ENCODE measurements at places on chromosomes 5 and 9. TPM values are rescaled to one million over a fixed set of nuclear protein-coding genes. Genes with fewer than 3 reads are reported as not detected.

Gene HACD4
- total RNA-seq = 4.4 TPM

GRCh38 chr5:89377767-89378455, 494.9 kb upstream of the MEF2C start:
- H3K27ac ChIP-seq = no peak overlapping the region
- no peak overlapping the region for H3K4me3 ChIP-seq
- no peaks in the 10 kb centered on the region for H3K27me3 ChIP-seq
- DNase-seq = no peak
- H3K36me3 ChIP-seq = no peaks in the 10 kb centered on the region

- no peak overlapping the region for H3K4me3 ChIP-seq
- H3K4me1 ChIP-seq = no peaks in the 10 kb centered on the region
- no peak for DNase-seq
- H3K36me3 ChIP-seq = peaks cover 39% of the 10 kb centered on the region
- H3K27ac ChIP-seq = no peak overlapping the region
These were observed 41.6 kb downstream of the CEMIP2 start for GRCh38 chr9:71726723-71727122.

Gene CCNO
- total RNA-seq = 0.20 TPM

DNA sequence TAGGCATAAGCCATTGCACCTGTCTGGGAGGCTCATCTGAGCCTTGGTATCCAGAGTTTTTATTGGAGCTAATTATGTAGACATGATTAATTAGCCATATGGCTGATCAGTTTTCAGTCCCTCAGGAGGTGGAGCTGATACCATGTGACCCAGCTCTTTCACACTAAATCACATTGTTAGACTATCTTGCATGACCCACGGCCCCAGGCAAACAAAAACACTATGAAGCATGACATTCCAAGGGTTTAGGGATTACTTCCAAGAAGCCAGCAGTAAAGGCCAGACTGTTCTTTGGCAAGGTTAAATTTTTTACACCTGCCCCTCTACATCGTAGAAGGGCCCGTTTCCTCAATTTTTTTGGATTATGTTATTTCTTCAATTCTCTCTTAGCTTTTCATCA, 5.0 kb upstream of the C5orf24 start:
- no peak overlapping the region for H3K4me3 ChIP-seq
- H3K27me3 ChIP-seq = no peaks in the 10 kb centered on the region
- H3K27ac ChIP-seq = no peak overlapping the region
- peaks cover 8% of the 10 kb centered on the region for H3K4me1 ChIP-seq

GRCh38 chr9:98598861-98599260, 109.9 kb downstream of the GABBR2 start:
- no peaks in the 10 kb centered on the region for H3K36me3 ChIP-seq
- H3K27me3 ChIP-seq = no peaks in the 10 kb centered on the region
- H3K27ac ChIP-seq = no peak overlapping the region
- H3K4me3 ChIP-seq = no peak overlapping the region

DNA sequence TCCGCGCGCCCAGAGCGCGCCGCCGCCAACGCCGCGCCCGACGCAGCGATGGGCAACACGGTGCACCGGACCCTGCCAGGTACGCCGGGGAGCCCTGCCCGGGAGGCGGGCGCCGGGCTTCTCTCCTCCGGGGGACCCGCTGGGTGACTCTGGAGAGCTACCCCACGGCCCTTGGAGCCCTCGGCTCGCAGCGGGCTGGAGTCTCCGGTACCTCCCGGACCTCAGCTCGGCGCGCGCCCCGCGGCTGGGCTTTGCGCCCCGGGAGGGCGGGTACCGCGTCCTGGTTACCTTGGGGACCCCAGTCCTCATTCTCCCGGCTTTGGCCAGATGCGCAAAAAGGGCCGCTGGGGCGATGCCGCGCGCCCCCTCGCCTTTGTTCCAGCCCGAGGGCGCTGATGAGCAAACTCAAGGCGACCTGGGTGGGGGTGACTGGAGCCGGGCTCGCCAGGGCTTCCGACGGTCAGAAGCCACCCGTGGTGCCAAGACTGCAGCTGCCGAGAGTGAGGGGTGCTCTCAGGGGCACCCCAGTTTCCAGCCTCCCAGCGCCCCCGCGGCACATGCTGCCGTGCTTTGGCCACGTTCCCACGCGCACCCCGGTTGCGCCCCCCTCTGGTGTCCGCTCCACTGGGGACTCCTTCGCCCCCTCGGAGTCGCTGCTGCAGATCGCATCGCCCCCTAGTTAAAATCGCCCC, 442 bp downstream of the NEURL1B start:
- H3K36me3 ChIP-seq = no peaks in the 10 kb centered on the region
- H3K4me1 ChIP-seq = peaks cover 6% of the 10 kb centered on the region
- DNase-seq = peak; percentile 1

GRCh38 chr5:78669331-78669730, 20.8 kb upstream of the LHFPL2 start:
- no peak for DNase-seq
- H3K4me1 ChIP-seq = no peaks in the 10 kb centered on the region
- H3K27me3 ChIP-seq = no peaks in the 10 kb centered on the region
- H3K27ac ChIP-seq = no peak overlapping the region
- H3K4me3 ChIP-seq = no peak overlapping the region

- H3K4me1 ChIP-seq = no peaks in the 10 kb centered on the region
- no peak overlapping the region for H3K27ac ChIP-seq
- no peaks in the 10 kb centered on the region for H3K27me3 ChIP-seq
- H3K4me3 ChIP-seq = no peak overlapping the region
These were observed 91.5 kb downstream of the NR3C1 start for GRCh38 chr5:143311955-143312354.

Gene ARL14EPL
- not detected for total RNA-seq

DNA sequence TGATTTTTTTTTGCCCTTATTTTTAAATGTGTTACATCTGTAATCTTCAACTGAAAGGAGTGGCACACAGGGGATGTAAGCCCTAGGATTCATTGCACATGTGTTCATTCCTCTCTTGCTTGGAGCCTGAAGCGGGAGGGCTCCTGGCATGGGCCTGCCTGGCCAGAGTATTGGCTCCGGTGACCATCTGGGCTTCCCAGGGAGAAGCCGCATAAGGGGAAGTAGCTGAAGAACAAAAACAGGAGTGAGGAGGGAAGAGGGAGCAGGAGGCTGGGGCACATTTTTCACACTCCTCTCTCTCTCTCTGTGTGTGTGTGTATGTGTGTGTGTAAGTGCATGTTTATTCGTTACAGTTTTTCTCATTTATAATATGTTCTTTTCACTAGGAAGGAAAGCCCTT, 269.9 kb downstream of the PRR16 start:
- no peak overlapping the region for H3K4me3 ChIP-seq
- no peak for DNase-seq
- H3K4me1 ChIP-seq = no peaks in the 10 kb centered on the region
- H3K27me3 ChIP-seq = no peaks in the 10 kb centered on the region
- no peak overlapping the region for H3K27ac ChIP-seq
- no peaks in the 10 kb centered on the region for H3K36me3 ChIP-seq

- no peaks in the 10 kb centered on the region for H3K36me3 ChIP-seq
- H3K4me1 ChIP-seq = peaks cover 4% of the 10 kb centered on the region
- no peak overlapping the region for H3K27ac ChIP-seq
- no peaks in the 10 kb centered on the region for H3K27me3 ChIP-seq
- no peak for DNase-seq
These were observed 51.1 kb downstream of the PSMB7 start for GRCh38 chr9:124364141-124364540.

DNA sequence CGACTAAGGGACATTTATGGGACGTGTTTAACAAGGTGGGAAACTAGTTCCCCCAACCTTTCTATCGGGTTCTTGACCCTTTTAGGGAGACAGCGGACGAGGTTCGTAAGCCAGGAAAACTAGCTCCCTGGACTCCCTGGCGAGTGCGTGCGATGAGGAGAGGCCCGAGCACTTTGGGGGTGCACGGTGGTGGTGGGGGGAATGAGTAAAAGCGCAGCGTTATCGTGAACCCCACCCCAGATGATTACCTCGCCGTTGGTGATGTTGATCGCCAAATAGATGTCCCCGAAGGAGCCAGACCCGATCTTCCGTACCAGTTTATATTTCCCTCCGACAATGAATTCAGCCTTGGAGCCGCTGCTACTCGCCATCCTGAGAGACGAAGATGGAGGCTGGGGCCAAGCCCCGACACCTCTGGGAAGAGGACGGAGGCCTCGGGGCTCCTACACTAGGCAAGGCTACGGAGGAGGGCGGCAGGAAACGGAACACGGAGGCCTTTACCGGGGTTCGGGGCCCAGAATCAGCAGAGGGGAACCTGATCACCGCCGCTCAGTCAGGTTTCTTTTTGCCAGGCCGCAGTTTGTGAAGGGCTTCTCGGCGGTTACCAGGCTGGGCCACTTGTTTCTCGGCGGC, 529 bp downstream of the CSNK1A1 start:
- no peak for DNase-seq
- H3K27ac ChIP-seq = peak overlapping the region; percentile 93
- H3K36me3 ChIP-seq = no peaks in the 10 kb centered on the region
- H3K4me1 ChIP-seq = peaks cover 29% of the 10 kb centered on the region
- H3K27me3 ChIP-seq = no peaks in the 10 kb centered on the region
- H3K4me3 ChIP-seq = peak overlapping the region; percentile 95

Gene KIAA1958
- 6.4 TPM for total RNA-seq

DNA sequence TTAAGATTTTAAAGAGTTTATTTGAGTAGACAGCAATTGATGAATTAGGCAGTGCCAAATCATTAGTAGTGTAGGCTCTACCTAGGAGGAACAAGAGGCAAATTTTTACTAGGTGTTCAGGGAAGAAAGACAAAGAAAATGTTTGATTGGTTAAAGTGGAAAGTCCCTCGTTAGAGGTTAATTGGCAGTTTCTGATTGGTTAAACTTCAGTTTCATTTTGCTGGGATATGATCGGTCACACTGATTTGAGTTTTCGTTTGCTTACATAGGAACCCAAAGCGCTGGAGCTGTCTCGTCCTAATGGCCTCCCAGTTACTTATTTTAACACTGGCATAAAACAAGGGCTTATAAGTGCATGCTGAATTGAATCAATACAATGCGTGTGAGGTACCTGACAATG, 15.1 kb downstream of the DMAC1 start:
- no peaks in the 10 kb centered on the region for H3K36me3 ChIP-seq
- DNase-seq = no peak
- H3K4me3 ChIP-seq = no peak overlapping the region

Gene FOCAD
- total RNA-seq = 24.8 TPM

DNA sequence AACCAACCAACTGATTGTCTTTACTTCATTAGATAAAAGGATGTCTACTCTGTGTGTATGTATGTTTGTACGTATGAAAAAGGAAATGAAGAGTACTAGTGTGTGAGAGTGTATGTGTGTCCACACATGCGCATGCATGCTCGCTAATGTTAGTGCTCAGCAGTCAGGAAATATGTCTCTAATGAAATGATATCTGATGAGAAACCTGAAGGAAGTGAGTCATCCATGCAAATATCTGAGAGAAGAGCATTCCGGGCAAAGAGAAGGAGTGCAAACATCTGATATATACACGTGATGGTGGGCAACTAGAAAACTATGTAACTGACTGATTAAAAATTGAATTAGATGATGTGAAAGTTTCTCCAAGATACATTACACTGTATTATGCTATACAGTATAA, 29.6 kb upstream of the UGCG start:
- no peaks in the 10 kb centered on the region for H3K27me3 ChIP-seq
- no peaks in the 10 kb centered on the region for H3K4me1 ChIP-seq
- no peaks in the 10 kb centered on the region for H3K36me3 ChIP-seq

Data from CD8-positive, alpha-beta memory T cell (primary cell).